ENCODE measurements at places on chromosomes 1 and 21.
A peak's percentile ranks its signal among the peaks of the same experiment; 100 is the strongest.

DNA sequence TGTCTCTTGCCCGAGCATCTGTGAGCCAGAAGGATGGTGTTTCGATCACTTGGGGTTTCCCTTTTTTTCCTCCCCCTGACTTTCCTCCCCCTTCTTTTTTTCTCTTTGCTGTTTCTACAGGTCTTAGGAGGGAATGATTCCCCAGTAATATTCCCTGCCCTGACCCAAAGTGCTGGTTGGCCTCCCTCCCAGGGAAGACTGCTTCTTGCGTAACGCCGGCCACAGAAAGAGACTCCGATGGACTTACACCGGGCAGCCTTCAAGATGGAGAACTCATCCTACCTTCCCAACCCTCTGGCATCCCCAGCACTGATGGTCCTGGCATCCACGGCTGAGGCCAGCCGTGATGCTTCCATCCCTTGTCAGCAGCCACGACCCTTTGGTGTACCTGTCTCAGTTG is 6.8 kb downstream of the RNF220 start:
- no peak for DNase-seq

DNA sequence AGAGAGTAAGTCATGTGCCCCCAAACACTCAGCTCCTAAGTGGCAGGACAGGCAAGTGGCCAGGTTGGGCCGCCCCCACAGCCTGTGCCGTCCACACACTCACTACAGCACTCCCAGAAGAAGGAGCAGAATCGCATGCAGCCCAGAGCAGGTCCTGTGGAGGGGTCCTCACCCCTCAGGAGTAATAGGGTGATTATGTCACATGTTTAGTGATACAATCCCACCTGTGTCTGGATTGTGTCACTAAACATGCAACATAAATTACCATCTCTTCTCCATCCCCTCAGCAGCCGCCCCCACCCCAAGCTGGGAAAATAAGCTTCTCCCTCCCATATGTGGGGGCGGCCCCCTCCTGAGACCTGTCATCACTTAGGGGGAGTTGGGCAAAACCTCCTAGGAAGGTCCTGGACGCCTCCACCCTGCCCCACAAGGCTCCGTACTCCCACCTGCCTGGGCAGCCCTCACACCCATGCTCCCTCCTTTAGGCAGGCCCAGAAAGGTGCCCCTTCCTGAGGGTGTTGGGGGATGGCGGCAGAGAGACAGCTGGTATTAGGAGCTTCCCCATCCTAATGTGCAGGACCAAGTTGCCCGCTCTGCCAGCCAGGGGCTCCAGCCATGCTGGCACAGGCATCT is 56.9 kb downstream of the STUM start:
- no peak for DNase-seq

GRCh38 chr21:28066076-28066475 is 926.6 kb downstream of the LTN1 start:
- DNase-seq = no peak

DNA sequence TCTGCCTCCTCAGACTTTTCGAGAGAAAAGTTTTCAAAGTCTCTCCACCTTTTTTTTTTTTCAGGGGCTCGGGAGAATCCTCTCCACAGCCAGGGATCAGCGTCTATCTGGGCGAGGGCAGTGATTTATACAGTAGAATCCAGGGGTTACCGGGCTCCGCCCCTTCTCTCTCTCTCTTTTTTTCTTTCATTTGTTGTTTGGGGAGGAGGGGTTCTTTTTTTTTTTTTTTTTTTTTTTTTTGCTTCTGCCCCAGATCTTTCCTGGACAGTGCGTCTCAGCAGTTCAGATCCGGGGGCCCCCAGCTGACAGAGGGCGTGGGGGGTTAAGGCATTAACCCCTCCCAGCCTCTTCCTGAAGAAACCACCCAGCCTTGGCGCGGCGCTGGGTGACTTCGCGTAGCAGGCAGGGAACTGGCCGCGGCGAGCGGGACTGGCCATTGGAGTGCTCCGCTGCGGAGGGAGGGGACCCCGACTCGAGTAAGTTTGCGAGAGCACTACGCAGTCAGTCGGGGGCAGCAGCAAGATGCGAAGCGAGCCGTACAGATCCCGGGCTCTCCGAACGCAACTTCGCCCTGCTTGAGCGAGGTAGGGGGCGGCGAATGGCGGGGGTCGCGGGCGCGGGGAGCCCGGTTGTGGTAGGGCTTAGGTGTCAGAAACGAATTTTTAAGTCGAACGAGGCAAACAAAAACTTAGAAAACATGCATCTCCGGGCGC is at the start of gene S1PR1:
Gene S1PR1, plus strand, starts transcription at position 504 of the 713 bp plus-strand sequence. CDS start 1,966 bp downstream, outside the sequence.
- peak; percentile 16 for DNase-seq

DNA sequence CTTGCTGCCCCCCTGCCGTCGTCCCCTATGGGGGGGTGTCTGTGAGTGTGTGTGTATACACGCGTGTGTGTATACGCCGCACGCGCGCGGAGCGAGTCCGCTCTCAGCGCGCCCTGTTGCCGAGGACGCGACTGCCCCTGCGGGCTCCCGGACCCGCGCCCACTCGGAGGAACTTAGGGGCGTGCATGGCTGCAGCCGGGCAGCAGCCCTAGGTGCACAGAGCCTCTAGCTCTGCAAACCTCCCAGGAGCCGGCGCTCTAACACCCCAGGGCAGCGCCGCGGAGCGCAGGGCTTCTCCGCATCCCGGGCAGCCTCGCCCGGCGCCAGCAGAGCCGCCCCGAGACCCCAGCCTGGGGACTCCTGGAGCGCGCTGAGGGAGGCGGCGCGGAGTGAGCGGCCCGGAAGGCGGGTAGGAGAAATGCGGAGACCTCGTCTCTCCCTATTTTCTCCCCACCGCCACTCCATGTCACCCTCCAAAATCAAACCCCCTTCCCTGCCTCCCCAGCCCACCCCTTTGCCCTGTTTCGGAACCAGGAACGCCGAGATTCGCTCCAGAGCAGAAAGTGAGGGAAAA is 574 bp downstream of the ITPKB start:
- peak; percentile 32 for DNase-seq

GRCh38 chr1:241533326-241534115 is 1.3 kb downstream of the KMO start:
- DNase-seq = no peak

DNA sequence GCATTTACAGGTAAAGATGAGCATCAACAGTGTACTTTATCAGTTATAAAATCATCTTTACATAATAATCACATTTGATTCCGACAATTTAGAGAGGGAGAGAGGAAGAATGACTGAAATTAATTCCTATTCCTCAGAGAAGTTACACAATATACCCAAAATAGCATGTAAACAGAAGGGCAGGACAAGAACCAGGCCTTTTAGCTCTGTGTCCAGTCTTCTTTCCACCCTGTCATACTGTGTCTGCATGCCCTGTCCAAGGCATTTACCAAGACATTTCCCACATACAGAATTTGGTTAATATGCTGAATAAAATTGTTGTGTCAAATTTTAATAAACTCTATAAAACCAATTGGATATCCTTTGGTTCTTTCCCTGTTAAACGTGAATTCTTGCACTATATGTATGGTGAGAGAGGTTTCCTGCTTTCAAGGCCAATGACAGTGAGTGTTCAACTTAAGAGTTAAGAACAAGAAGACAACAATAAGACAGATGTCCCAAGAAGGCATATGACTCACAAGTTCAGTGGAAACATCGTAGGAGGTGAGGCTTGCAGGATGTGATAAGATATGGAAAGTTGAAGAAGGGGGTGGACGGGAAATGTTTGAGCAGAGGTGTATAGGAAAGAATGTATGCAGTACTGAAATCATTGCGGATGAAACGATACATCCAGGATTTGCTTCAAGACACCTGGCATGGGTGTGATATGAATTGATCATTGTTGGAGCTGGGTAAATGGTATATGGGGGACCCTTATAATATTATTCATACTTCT is 20.8 kb downstream of the LRRC8B start:
- DNase-seq = no peak

DNA sequence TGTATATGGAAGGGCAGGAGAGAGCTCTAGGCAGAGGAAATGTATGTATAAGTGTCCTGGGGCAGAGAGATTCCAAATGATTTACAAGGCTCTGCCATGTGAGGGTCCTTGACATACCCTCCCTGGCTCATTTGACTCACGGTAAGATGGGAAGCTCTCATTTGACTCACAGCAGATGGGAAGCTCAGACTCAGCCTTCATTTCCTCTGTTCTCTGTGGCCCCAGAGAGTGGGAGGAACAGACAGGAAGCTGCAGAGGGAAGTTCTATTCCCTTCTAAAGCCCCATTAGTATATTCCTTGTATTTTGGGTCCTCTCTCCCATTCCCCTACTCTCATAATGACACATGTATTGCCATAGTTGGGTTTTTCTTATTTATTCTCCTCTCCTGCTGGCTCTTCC is 44.9 kb downstream of the FOXD2 start:
- no peak for DNase-seq

DNA sequence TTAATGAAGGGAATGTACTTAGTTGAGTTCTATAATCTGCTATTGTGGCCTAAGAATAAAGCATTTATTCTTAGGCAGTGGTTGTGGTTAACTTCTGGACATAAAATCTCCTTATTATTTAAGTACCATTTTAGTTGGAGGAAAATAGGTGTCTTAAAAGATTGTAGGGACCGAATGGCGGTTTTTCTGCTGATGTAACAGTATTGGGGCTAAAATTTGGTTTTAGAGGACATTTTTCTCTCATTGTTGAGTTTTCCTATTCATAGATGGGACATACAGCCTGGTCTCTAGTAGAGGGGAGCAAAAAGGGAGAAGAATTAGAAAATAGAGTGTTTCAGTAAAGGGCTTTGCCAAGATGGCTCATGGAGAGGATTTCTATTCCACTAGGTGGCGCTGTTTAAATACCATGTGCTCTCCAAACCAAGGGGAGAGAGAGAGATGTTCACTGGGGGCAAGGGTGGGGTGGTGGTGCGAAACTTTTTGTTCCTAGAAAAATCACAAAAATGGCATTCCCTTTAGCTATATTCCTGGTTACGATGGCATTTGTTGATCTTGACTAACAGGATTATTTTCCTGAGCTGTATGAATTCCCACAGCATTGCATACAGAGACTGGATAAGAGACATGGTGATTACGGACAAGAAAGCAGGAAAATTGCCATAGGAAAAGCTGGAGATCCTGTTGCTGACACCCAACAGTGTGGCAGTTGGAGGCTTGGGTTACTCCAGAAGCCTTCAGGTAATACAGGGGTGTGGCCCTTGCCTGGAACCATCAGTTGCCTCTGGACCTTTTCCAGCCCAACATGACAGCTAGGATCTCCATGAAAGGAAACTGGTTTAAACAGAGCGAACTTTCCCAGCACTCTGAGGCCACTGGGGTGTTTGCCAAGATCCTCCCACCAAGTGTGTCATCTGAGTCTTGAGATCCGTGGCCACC is 18.2 kb upstream of the FCGR2A start:
- peak; percentile 47 for DNase-seq

DNA sequence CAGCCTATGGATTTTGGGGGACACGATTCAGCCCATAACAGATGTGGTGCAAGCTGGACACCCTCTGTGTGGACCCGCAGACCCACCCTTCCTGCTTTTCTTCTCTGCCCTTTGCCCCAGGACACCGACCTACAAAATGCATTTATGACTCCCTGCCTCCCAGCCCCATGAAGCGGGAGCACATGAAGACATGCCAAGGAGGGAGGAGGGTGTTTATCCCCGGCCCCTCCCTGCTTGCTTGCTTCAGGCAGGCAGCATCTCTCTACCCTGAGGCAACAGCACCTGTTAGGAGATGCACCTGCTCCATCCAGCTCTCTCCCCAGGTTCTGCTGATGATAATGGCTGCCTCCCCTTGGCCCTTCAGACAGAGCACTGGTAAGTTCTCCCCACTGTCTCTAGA is 187.5 kb downstream of the PSMG1 start:
- no peak for DNase-seq

DNA sequence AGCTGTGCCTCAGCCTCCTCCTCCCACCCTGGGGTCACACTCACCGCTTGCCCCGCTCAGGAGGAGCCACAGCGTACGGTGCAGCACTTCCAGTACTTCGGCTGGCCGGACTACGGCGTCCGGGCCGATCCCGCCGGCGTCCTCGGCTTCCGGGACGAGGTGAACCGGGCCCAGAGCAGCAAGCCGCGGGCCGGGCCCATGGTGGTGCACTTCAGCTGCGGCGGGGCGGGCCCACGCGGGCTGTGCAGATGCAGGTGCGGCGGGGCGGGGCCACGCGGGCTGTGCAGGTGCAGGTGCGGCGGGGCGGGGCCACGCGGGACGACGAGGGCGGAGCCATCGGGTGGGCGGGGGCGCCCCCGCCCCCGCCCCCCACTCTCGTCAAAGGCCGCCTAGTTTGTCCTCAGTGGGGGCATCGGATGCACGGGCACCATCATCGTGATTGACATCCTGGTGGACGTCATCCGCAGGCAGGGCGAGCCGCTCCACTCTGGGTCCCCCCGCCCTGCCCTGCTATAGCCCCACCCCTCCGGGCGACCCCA is 5.5 kb downstream of the RNF223 start:
- peak; percentile 65 for DNase-seq

- no peak for DNase-seq
Measured at GRCh38 chr1:224500796-224501195, 66.2 kb upstream of the WDR26 start.

GRCh38 chr1:94061513-94062443 is 59.2 kb downstream of the ABCA4 start:
- peak; percentile 58 for DNase-seq

DNA sequence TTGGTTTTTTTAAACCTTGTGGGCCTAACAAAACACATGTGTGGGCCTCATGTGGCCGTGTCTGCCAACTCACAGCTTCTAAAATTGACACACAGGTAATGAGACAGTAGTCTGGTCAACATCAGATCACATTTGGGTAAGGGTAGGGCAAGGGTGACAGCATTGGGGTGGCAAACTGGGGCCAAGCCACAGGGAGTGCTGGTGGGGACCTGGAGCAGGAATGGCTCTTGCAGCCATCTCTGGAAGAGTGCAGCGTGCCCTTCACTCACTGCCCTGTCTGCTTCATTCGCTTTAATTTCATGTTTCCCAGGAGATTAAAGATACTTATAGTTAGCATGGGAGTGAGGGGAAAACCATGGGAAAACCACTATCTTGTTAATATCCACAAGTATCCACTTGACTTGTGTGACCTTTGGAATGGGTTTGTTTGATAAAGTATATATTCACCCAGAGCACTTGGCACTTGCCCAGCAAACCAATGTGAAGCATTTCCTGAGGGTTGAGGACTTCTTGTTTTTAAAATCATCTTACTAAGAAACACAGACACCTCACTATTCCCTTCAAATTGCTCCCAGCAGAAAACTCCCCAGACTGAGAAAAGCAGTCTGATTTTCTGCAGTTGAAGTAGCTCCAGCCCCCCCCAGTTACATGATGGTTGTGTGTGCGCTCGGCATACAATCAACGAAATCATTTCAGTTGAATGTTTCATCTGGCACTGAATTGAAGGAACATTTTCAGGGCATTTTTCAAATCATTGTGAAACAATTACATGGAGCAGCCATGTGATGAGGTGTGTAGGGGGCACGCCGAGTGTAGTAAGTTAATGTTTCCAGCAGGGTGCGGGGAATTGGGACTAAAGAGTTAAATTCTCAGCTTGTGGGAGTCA is 175.7 kb downstream of the VPS13D start:
- DNase-seq = peak; percentile 5

- no peak for DNase-seq
Measured at GRCh38 chr1:53734650-53735211, 4.2 kb downstream of the GLIS1 start.

GRCh38 chr1:100387657-100388350 is 35.5 kb downstream of the CDC14A start:
- DNase-seq = no peak

Measured in LoVo (cell line).